ENCODE measurements at places on chromosomes 11 and 22.

DNA sequence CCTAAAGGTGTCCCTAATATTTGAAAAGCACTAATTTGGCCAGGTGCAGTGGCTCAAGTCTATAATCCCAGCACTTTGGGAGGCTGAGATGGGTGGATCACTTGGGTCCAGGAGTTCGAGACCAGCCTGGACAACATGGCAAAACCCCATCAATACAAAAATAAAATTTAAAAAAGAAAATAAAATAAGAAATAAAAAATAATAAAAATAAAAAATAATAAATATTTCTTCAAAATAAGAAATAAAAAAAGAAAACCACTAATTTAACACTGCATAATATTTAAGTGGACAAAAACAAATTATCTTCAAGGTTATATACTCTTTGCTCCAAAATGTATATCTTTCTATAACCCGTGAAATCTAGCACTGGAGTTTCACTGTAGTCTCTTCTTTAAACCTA is 32.9 kb downstream of the CPT1A start:
- no peak for DNase-seq

GRCh38 chr11:72730243-72730642 is 22.0 kb downstream of the ARAP1 start:
- DNase-seq = no peak

GRCh38 chr11:118605116-118605867 is 2.1 kb upstream of the PHLDB1 start:
- no peak for DNase-seq

DNA sequence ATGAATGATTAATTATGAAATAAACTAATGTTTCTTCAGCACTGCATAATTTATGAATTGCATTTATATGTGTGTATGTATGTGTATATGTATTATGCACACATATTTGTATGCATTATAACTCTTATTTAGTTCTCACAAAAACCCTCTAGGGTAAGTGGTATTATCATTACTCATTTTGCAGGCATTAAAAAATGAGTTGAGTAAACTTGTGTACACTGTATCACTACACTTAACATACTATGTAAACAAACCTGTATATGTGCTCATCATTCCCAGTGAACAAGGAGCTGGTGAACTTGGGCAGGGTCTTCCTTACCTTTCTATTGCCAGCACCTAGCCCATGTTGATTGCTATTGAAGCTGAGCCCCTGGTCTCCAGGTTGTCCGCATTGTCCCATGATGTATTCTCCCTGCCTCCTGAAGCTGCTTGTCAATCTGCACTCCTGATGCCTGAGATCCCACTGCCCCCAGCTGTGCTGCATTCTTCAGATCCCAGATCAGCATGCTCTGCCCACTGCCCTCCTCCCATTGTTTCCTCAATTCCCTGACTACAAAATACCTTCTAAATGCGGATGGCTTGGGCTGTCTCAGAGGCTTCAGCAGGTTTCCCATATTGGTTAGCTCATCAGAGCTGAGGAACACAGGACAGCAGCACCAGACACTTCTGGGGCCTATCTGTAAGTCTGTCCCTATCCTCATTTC is 267.9 kb upstream of the SESN3 start:
- DNase-seq = no peak

DNA sequence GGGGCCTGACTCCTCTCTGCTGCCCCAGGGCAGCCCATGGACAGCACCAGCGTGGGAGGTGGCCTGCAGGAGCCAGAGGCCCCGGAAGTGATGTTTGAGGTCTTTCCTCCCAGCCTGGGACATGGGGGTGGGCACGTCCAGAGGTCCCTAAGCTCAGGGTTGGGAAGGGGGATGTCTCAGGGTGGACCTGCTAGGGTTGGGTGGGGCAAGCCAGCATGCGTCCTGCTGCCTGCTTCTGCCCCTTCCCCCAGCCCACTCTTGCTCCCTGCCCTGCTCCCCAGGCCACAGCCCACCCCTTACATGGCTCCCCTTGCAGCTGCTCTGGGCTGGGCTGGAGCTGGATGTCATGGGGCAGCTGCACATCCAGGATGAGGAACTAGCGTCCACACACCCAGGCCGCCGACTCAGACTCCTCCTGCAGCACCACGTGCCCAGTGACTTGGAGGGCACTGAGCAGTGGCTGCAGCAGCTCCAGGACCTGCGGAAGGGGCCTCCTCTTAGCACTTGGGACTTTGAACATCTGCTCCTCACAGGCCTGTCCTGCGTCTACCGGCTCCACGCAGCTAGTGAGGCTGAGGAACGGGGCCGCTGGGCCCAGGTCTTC is 1.3 kb downstream of the FAM180B start:
- no peak for DNase-seq

GRCh38 chr11:57049749-57050148 is 61.0 kb downstream of the OR5AK2 start:
- DNase-seq = no peak

DNA sequence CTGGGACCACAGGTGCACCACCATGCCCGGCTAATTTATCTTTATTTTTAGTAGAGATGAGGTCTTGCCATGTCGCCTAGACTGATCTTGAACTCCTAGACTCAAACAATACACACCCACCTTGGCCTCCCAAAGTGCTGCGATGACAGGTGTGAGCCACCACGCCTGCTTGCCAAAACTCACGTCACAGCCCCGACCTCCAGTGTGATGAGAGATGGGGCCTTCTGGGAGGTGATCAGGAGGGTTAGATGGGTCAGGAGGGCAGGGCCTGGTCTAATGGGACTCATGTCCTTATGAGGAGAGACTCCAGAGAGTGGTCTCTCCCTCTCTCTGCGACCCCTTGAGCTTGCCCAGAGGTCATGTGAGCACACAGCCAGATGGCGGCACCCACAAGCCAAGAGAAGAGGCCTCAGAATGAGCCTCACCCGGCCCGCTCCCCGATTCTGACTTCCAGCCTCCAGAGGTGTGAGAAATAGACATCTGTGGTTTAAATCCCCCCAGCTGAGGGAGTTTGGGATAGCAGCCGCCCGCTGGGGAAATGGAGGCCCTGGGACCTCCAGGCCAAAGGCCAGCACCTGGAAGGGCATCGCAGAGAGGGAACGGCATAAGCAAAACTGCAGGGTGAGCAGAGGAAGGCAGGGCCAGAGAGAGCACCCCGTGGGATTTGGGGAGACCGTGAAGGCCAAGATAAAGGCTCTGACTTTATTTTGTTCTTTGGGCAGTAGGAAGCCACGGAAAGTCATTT is 24.1 kb upstream of the GAL start:
- DNase-seq = no peak

GRCh38 chr11:118851970-118852369 is 31.7 kb upstream of the CXCR5 start:
- no peak for DNase-seq

DNA sequence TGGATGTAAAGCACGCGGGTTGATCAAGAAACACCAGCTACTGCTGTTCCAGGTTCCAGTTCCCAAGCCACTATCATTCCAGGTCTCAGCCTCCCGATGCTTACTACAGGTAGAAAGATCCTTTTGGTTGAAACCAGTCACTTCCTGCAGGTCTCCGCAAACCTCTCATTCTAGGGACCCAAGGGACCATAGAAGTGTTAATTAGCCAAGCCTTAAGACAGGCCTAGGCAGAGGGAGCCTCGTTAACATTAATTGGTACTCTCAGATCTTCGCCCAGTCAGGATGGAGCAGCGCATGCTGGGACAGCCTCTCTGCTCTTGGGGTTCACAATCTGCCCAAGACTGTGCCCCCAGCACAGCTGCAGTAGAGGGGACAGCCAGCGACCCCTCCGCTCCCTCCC is 11.2 kb upstream of the OAF start:
- no peak for DNase-seq

DNA sequence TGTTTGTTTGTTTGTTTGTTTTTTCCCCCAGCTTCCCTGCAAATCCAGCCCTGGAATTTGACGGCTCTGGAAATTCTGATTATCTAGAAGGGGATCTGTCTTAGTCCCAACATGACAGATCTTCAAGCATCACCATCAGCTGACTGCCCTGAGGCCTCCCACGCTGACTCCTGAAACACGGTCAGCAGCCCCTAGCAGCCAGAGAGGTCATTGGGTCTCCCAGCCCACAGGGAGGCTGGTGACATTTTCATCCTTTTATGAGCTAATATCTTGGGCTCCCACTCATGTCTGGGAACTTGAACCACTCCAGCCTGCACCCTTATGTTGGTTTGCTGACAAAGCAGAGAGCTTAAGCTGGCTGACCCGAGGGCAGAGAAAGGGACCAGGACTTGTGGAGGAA is 66.0 kb upstream of the TIMP3 start:
- no peak for DNase-seq

GRCh38 chr11:112555491-112556364 is 295.1 kb upstream of the PLET1 start:
- DNase-seq = peak; percentile 24

DNA sequence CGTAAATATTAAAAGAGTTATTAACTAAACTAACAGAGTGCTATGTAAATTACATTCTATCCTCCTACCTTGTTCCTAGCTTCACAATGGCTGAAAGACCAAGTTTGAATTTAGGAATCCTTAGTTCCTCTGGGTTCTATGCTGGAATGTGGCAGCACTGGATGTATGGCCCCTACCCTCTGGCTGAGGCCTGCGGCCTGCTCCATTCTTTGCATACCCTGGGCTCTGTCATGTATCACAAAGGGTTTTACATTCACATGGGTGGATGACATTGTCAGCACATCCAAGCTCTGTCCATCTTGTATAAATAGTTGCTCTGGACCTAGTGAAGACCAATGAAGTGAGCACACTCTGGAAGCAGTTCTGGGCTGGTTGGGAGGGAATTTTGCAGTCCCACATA is 54.5 kb downstream of the AASDHPPT start:
- no peak for DNase-seq

DNA sequence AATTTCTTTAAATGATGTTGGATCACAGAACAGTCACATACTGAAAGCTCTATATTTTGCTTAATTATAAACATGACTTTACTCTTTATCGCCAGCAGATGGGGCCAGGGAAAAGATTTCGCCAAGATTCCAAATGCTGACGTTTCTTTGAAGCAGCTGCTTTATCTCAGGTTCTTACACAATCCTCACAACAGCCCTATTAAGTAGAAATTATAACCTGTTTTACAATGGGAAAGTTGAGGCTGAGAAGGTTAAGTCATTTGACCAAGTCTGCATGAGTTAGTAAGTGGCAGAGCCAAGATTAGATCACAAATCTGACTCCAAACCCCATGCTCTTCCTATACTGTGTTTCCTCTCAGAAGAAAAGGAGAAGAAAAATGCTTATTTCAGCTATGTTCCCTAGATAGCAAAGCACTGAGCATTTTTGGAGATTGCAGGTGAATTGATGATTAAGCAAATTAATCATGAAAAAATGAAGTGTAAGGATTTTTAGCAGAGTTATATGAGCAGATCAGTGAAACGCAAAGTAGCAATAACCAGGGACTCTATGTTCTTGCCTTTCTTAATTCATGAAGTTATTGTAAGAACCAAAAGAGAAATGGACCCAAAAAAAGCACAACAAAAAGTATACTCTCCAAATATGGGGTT is 79.0 kb downstream of the AASDHPPT start:
- DNase-seq = no peak

GRCh38 chr11:1727861-1728260 is 22.5 kb downstream of the IFITM10 start:
- DNase-seq = no peak

DNA sequence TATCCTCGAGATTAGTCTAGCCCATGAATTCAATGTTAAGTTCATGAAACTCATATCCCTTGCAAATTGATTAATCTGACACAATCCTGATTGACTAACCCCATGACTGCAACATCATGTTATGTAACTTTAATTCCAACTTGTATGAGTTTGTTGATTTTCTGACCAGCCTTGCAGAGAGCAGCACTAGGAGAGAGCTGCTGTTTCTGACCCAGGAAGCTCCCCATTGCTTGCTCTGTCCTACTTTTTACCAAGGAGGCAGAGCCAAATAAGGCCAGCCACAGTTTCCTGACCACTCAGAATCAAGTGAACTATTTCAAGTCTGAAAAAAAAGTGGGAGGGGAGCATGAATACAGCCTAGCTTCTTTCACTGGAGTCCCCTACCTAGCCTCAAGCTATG is 13.2 kb downstream of the MPZL3 start:
- no peak for DNase-seq

GRCh38 chr22:47918276-47918921 is 1155.9 kb downstream of the TBC1D22A start:
- peak; percentile 35 for DNase-seq

DNA sequence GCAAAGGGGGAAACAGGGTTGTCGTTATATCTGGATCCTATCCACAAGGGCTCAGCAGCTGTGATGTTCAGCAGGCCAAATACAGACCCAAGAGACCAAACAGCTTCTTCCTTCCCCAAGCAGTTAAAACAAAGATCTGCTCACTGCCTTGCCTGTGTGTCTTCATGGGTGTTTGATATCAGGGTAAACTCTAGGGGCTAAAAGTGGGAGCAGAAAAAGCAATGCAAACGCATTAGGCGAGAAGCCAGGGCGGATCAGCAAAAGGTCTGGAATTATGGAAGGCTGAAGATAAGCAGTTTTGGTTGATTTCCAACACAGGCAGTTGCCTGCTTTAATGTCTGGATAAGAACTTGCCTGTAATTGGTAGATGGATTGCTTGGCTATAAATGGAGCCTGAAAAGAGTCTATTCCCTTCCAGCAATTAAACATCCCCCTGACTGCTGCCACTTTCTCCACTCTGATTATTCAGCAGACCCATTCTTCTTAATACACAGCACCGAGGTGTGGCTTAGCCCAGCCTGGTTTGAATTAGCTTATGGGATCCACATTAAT is 126.3 kb downstream of the COMMD9 start:
- DNase-seq = no peak

GRCh38 chr11:76782531-76783293 is 444 bp upstream of the TSKU start:
- no peak for DNase-seq

GRCh38 chr22:25953276-25953675 is 211.3 kb downstream of the MYO18B start:
- DNase-seq = no peak

DNA sequence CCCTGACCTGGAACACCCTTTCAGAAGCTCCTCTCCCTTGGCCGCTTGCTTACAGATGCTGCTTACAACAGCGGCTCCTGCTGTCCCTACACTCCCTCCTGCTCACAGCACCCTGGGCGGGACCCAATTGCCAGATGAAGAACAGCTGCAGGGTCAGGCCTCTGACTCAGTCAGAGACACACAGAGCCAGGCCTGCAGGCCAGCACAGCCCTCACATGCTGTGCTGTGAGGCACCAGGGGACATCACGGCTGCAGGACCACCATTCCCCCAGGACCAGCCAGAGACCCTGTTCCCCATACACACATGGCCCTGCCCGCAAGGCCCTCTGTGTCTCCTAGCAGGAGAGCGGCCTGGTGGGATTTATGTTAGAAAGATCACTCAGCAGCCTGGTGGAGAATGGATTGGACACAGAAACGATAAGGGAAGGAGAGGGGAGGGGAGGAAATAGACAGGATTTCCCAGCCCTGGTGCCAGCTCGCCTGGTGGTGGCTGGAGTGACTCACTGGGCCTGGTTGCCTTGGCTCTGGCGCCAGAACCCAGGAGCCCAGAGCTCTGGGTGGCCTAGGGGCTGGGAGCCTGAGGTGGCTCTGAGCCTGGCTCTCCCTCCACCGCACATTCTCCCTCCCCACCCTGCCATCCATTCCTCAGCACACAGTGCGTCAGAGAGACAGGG is 6.7 kb downstream of the CAPN5 start:
- no peak for DNase-seq

All from stimulated activated CD8-positive, alpha-beta memory T cell treated with anti-CD3 and anti-CD28 coated beads, Interleukin-7, amount 100 ng/mL, for 4 hours (primary cell).